T-helper 2 cell (primary cell): ENCODE measurements at places on chromosomes 5 and 9.

GRCh38 chr5:124951661-124952060, 205.2 kb upstream of the ZNF608 start:
- peak; percentile 5 for DNase-seq

DNA sequence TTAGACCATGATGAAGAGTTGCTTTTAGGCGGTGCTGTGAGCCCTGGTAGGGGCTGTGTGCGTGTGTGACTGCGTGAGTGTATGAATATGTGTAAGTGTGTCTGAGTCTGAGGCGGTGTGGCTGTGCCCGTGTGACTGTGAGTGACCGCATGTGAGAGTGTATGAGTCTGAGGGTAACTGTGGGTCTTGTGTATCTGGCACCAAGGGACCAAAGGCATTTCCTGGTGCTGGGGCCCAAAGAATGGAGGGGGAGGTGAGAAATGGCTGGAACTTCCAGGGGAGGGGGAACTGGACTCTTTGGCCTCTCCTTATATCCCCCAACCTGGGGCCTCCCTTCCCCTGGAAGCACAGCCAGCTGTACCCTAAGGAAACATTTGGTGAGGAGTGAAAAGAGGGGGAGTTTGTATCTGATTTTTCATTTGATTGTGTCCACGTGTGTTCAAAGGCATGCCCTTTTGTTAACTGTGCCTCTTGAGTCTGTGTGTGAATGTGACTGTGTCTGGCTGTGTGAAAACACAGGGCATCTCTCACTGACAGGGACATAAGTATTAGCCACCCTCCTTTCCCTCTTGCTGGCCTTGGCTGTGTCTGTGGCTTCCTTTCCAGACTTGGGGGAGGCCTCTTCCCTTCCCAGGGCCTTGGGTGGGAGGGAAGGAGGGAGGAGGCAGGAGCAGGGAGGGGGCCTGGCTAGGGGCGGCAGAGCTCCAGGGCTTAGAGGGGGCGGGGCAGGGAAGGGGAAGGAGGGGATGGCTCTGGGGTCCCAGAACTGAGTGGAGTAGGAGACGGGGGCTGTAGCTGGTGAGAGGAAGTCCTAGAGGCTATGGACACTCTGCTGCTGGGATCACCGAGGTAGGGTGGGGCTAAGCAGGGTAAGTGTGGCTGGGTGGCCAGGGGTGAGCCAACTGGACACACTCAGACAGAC, 1.4 kb downstream of the IL11RA start:
- DNase-seq = no peak

GRCh38 chr5:160423099-160423498, 1.4 kb downstream of the PTTG1 start:
- peak; percentile 39 for DNase-seq

- no peak for DNase-seq
These were observed 802 bp downstream of the CCDC107 start for GRCh38 chr9:35658968-35659220.

DNA sequence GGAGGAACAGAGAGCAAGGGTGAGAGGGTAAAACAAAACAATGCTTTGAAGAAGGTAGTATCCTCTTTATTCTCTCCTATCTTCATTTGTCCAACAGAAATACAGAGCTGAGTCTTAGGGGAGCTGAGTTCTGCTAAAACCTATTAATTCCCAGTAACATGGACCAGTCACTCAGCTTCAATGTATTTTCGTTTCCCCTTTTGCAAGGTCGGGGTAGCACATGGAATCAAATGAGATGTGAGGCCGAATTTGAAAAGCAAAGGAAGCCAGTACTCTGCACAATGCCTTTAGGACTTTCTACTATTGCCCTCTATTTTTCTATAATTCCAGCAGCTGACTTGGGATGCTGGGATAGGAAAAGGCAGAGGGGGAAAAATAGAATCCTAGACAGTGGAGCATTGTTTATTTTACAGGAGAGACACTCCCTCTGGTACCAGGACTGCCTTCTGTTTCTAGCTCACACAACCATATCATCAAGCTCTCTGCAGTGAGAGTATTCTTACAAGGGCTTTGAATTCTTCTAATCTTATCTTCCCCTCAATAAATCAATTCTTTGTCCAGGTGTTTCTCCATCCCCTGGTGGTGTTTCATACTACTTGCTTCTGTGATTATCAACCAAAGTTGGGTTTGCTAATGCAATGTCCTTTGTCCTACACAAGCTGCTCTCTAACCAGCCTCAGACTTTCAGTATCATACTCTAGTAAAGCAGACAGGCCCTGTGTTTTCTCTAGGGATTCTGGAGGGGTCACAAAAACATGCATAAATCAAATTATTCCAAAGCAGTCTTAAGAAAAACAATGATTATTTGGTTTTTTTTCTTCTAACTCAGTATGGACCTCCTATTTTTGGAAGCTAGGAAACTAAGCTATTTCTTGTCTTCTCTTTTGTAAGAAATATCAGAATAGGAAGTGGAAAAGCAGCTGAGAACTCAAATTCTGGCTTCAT, 341.5 kb downstream of the OSTF1 start:
- DNase-seq = no peak

DNA sequence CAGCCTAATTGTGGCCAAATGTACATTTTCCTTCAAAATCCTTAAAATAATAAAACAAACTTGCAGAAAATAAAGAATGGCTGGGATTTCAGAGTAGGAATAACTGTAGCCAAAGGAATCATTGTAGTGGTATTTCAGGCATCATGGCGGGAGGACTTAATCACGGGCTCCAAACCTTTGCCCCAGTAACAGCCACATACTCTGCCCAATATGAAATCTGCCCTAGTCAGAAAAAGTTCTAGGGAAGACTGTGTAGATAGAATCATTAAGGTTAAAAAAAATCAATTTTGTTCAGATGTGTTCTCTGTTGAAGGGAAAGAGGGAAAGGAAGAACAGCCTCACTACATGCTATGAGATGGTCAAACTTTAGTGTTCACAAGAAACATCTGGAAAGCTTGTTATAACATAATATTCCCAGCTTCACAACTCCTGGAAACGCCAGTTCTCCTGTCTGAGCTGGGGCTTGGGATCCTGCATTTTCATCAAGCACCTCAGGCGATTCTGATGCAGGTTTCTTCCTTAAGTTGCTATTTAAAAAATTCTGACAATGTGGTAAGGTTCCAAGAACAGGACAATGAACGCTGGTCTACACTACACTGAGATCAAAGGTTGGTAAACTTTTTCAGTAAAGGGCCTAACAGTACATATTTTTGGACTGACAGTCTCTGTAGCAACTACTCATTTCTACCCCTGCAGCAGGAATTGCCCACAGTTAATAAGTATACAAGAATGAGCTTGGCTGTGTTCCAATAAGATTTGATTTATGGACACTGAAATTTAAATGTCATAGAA, 87.9 kb downstream of the CEMIP2 start:
- no peak for DNase-seq

- DNase-seq = peak; percentile 57
These were observed 46.7 kb downstream of the IL31RA start for GRCh38 chr5:55897905-55898304.

DNA sequence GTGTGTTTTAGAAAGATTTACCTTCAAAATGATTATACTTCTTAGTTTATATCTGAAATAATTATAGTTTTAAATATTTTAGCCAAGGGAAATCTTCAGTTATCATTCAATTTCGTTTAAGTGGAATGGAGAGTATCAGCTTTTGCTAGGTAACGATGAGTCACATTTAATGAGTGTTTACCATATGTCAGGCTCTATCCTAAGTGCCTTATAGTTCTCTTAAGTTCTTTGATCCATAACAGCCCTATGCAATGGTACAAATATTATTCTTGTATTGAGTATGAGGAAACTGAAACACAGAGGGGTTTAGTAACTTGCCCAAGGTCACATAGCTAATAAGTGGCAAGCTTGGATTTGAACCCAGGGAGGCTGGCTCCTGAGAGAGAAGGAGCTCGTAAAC, 37.5 kb upstream of the SHB start:
- DNase-seq = no peak

GRCh38 chr9:113409883-113410206, 630 bp downstream of the POLE3 start:
- DNase-seq = no peak

GRCh38 chr9:130292106-130292505, 26.5 kb downstream of the HMCN2 start:
- no peak for DNase-seq

DNA sequence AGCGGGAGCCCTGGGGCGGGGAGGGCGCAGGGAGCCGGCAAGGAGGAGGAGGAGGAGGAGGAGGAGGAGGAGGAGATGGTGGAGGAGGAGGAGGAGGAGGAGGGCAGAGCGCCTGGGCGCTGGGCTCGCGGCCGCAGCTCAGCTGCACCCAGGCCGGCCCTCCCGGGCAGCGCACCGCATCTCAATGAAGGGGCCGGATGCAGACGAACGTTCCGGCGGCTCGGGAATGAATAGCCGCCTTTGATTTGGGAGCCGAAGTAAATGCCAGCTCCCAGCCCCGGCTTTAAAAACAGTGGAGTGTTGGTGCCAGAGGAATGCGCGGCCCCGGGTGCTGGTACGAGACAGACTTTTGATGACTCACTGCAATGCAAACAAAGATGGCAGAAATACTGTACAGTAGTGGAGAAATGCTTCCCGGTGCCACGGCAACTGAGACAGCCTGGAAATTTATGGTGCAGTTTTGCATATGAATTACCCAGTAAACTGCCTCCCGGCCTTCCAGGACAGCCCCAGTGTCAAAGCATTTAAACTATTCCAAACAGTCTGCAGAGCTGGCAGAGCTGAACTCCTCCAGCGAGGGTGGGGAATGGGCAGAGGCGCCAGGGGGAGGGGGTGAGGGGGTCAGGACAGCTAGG, 43.1 kb downstream of the NACC2 start:
- no peak for DNase-seq

- no peak for DNase-seq
These were observed 27.1 kb upstream of the SEMA4D start for GRCh38 chr9:89524963-89525362.

- no peak for DNase-seq
These were observed 15.9 kb upstream of the RNF38 start for GRCh38 chr9:36415822-36416525.

- DNase-seq = no peak
These were observed 12.0 kb upstream of the HDHD3 start for GRCh38 chr9:113388833-113389232.

- DNase-seq = no peak
These were observed 9.5 kb upstream of the GLDC start for GRCh38 chr9:6655036-6655435.

- no peak for DNase-seq
These were observed at the start of gene SHISAL2B for GRCh38 chr5:64690417-64691151. Gene SHISAL2B, plus strand, starts transcription at chr5:64690503. Its CDS starts 121 bp downstream, at chr5:64690624.

GRCh38 chr9:33125461-33125860, 41.7 kb downstream of the B4GALT1 start:
- DNase-seq = no peak

GRCh38 chr5:168176941-168177340, 114.5 kb upstream of the WWC1 start:
- no peak for DNase-seq

DNA sequence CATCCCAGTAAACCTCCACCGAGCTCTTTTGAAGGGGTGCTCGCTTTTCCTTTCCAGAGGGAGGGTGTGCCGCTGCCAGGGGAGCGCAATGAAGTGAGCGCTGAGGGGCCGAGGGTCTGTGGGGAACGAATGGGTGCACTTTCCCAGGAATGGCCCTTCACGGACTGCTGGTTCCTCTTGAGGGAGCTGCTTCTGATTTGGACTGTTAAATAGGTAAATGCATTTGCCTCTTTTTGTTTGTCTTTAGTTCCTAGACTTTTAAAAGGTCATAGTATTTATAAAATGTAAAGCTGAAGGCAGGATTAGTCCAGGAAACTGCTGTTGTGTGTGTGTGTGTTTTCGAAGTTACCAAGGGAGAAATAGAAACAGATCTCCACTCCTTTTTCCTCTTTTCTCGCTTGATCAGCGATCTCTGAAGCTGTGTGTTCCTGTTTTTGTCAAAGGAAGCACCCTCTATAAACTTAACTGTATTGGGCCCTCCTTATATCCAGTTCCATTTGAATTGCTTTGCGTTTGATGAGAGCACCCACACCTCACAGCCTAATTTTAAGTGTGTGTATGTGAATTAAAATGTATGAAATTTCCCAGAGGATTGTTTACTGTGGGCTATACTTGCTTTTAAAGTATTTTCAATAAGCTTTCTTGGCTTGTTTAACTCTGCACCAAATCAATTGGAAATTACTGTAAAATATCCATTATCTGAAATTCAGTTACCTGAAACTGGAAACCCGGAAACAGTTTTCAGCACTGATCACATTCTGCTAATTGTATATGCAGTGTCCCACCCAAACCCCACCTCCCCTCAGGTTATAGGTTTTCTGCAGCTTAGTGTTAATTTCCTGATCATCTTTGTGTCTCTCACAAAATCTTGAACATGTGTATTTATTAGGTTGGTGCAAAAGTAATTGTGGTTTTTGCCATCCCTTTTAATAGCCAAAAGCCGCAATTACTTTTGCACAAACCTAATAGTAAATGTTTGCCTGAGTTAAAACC, 966 bp downstream of the SNX2 start:
- no peak for DNase-seq

GRCh38 chr9:99040911-99041582, 63.9 kb upstream of the TGFBR1 start:
- no peak for DNase-seq

GRCh38 chr5:76576996-76577395, 46.2 kb downstream of the F2RL2 start:
- DNase-seq = no peak

GRCh38 chr5:179887095-179887494, 20.6 kb downstream of the TBC1D9B start:
- DNase-seq = no peak

DNA sequence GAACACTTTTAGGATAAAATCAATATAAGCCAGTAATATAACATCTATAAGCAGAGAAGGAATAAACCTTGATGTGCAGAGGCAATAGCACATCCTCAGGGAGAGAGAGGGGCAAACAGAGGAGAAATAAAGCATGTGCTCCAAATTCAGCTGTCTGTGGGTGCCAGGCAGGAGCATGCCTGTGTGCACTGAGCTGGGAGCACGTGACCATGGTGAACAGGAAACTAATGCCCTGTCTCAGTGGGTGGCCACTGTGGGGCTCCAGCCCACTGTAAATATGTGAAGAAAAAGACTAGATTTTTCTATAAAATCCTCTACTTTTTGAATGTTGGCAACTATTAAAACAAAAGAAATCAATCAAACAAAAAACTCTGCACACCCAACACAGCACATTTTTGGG, 55.3 kb downstream of the FYB1 start:
- DNase-seq = no peak

- DNase-seq = no peak
These were observed 68.4 kb downstream of the HSPA4 start for GRCh38 chr5:133120156-133120750.
